NCI-H1092 treated with DMSO at 0.1 percent for 48 hours (cell line): ENCODE measurements at places on chromosomes 5 and 9.

DNA sequence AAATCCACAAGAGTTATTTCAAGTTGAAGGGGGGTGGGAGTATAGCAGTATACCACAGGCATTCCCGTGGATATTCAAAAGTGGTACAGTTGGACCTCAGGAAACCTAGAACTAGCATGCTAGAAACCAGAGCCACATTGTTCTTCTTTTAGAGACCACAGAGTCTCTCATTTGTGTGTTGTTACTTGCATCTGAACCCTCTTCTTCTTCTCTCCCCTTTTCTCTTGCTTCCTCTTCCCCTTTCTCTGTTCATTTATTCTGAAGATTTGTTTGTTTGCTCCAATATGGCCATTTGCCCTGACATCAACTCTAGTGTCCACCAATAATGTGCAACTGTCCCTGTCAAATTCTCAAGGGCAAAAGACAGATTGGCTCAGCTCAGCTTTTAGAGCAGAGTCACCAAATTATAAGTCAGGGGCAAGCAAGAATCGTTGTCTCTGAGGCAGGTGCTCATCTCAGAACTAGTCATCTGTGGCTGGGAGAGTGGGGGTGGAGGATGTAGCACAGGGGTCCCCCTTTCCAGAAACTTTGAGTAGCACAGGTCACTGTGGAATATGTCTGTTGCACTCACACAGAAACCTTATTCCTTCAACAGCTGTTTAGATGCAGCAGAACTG is 321.1 kb downstream of the ARRDC3 start:
- no peak for DNase-seq

DNA sequence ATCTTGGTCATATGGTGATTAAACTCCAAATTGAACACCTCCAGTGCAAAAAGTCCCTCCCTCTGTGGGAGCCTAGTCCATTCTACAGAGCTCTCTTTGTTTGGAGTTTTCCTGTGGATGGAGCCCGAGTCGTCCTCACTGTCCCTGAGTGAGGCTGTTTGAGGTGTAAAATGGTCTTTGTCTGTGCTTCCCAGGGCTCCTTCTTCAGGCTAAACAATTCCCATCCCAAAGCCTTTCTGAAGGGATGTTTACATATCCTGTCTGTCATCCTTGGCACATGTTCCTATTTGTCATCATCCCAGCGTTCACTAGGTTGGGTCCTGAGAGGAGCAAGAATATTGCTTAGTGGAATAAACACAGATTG is 68.9 kb downstream of the COL27A1 start:
- DNase-seq: peak; percentile 5

- DNase-seq: no peak
Measured at GRCh38 chr9:109238655-109239054, 71.6 kb upstream of the FRRS1L start.

DNA sequence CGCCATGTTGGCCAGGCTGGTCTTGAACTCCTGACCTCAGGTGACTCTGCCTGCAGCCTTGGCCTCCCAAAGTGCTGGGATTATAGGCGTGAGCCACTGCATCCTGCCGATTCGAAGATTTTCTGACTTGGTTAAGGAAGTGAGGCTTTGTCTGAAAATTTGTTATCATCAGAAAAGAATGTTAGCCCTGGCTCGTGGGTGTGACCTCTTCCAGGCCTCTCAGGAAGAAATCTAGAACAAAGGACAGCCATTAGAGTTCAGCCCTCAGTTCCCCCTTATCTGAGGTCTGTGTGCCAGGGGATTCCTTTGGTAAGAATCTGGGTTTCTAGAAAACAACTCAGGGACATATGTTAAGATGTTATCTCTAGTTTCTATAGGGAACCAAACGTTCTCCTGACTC is 6.2 kb downstream of the OR2S2 start:
- no peak for DNase-seq

DNA sequence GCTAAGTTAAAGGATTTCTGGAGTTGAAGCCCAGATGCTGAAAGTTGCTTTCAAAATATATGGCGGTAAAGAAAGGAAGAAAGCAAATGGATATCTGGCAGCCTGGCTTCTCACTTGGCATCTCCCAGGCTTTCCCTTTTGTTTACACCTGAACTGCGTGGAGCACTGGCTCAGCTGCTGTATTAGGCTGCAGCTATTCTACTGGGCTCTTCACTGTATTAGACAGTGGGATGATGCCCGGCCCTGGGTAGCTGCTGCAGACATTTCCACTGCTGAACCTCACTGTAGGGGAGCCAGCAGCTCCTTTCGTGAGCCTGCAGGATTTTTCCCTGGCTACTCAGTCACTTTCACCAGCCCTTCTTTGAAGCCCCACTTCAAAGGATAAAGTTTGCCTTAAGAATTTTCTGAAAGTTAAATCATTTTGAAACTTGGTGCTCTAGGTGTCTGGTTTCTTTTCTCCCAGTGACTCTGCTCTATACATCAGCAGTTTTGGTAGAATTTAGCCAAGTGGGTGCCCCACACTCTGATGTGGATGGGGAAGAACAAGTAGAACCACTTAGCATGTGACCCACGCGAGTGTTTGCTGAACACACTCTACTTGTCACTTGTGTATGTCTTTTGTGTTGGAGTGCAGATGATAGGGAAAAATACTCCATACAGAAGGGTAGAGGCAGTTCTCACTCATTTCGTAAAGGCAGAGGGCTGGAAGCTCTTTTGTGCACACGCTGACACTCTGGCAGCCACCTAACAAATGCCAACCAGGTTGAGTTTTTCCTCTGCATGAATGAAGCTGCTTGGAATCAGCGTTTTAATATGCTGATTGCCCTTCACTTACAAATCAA is 49.9 kb downstream of the C9orf152 start:
- peak; percentile 29 for DNase-seq

DNA sequence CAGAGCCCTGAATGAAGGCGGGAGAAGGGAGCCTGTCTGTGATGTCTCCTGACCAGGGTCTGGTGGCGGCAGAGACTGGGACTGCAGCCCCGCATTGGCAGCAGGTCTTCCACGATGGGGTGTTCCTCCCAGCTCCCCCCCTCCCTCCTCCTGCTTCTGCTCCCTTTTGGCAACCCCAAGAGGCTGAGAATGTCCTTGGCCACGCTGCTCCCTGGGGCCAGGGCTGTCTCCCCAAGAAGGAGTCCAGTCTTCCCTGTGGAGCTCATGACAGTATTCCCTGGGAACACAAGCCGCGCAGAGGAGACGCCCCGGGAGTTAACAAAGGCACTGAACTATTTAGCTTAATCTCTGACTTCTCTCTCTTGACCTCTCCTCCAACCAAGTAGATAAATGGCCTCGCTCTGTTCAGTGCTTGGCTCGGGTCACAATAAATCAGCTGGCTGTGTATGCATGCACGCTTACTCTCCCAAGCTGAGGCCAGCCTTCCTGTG is 84.0 kb upstream of the NEURL1B start:
- peak; percentile 17 for DNase-seq

DNA sequence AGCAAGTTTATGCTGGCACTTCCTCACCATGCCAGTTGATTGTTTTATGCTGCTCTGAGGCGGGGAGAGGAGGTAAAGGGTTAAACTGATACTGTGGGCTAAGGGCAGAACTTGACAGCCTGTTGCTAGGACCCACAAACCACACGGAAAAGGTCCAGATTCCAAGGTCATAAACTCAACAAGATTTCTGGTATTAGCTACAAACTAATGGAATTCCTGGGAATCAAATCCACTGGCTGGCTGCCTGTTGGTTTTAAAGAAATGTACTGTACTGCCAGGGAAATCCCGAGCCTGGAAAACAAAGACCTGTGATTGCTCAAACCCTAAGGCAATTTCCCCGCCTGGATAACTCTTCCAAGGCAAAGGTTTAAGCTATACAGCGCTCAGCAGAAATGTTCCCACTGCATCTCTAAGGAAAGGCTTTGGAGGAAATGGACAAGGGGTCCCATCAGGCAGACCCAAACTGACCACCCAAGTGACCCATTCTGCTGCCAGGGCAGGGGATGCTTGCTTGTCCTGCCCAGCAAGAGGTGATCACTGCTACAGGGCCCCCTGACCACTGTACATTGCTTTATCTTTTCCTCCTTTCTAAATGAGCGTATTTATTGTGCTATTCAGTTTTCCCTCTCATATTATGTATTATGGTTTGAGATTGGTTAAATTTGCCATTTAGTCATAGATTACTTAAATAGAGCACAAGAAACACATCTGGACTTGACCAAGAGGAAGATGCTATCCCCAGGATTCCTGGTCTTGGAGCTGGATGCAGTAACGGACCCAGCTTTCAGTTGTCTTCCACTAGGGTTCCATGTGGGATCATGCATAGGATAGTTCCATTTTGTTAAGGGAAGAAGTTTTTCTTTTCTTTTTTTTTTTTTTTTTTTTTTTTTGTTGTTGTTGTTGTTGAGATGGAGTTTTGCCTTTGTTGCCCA is 124.3 kb downstream of the SUSD1 start:
- no peak for DNase-seq

- no peak for DNase-seq
Measured at GRCh38 chr5:90135779-90136378, 273.7 kb downstream of the CETN3 start.

GRCh38 chr5:19728571-19728970 is 259.4 kb downstream of the CDH18 start:
- no peak for DNase-seq

GRCh38 chr9:3299872-3300271 is 225.9 kb downstream of the RFX3 start:
- no peak for DNase-seq

DNA sequence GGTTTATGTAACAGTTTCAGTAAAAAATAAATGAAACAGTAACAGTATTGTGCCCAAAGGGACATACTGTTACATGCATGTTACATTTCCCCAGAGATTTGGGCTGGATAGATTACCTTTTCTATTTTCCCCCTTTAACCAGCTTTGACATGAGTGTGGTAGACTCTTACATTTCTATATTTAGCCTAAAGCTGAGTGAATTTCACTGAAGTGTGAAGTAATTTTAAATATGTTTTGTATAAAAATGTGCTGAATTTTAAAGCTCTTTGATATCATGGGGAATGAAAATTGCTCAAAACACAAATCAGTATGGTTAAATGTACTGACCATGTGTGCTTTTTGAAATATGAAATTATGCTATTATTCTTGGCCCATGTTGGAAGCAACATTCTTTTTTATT is 122.3 kb upstream of the CDH10 start:
- no peak for DNase-seq

DNA sequence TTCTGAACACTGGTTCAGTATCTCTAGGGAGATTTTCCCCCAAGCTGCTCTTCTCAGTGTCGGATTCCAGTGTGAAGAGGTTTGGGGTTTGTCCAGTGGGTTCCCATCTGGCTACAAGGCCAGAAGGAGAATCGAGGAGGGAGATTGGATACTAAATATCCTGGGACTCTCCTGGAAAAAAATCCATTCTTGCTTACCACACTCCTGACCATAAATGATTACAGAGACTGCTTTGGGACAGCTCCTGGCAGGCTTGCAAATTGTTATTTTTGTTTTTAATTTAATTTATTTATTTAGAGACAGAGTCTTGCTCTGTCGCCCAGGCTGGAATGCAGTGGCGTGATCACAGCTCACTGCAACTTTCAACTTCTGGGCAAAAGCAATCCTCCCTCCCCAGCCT is 4.7 kb upstream of the SUSD1 start:
- DNase-seq: no peak

DNA sequence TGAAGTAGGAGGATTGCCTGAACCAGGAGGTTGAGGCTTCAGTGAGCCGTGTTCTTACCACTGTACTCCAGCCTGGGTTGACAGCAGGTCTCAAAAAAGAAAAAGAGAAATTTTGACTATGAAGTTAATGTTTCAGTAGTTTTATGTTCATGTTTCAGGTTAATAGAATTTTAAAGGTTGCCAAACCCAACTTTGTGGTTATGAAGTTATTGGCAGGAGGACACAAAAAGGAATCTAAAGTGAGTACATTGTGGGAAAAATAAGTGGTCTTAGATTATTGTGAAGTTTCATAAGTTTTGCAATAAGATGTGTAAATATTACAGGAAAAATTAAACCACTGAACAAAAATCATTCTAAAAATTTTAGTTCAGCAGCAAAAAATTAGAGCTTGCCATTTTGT is 78.6 kb downstream of the GOLM1 start:
- no peak for DNase-seq

GRCh38 chr9:130543368-130543767 is 36.0 kb upstream of the FUBP3 start:
- no peak for DNase-seq

DNA sequence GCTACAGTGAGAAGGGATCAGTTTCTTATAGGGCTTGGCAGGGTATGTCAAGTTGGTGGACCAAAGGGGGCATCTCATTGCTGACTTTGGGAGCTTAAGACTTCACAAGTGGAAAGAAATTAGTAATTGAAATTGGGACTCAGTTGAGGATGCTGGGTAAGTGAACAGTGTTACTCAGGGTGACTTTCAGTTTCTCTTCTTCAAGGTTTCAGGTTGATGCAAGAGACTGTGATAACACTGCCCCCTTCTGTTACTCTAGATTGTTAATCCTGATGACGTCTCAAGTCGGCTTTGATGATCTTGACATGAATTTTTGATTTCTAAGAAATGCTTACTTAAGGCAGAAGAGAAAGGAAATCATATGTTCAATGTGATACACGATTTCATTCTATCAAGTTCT is 21.3 kb downstream of the KCTD16 start:
- no peak for DNase-seq

DNA sequence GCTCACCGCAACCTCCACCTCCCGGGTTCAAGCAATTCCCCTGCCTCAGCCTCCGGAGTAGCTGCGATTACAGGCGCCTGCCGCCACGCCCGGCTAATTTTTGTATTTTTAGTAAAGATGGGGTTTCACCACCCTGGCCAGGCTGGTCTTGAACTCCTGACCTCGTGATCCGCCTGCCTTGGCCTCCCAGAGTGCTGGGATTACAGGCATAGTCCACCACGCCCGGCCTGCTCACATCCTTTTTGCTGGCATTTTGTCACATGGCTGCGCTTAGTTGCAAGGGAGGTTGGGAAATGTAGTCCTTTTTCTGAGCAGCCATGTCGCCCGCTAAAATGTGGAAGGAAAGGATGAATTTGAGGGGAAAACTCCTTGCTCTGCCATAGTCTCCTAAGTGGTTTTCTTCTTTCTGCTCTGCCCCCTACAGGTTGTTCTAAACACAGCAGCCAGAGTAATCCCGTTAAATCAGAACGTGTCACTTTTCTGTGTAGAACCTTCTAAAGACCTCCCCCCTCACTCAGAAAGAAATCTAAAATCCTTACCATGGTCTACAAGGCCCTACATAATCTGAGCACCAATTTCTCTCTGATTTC is 57.8 kb upstream of the HSPA9 start:
- no peak for DNase-seq

DNA sequence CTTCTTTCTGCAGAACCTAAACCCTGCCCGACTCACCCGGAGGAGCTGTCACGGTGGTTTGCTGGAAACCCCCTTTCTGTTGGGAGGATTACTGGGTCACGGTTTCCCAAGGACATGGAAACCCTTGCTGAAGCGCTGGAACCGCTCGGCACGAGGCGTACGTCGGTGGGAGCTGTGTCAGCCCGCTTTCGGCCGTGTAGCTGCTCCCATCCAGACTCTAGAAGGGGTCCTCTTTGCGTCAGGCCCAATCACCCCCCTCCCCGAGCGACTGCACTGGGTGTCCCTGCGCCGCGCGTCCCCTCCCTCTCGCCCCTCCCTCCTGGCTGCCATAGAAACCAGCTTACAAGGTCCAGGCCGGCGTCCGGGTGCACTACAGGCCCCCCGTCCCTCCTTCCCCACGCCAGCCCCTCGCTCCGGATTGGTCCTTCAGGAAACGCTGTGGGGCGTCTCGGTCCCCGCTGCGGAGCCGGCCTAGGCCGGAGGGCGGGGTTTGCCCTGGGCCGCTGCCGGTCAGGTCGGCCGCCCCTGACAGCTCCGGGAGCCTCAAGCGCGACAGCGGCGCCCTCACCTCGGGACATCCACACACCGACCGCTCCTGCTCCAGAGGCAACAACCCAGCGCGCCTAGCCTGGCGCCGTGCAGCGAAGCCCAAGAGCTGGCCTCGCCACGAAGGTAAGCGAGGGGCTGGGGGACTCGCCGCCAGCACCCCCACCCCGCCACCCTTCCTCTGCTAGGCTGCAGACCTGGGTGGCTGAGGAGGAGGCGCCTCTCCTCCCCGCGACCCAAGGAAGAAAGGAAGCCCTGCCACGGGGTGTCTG is at the start of gene NIM1K:
Gene NIM1K, plus strand, starts transcription at position 486 of the 818 bp plus-strand sequence. CDS start 53,551 bp downstream, outside the sequence.
- peak; percentile 74 for DNase-seq
